ENCODE measurements at places on chromosomes 16 and 17. TPM values are rescaled to one million over a fixed set of nuclear protein-coding genes. Genes with fewer than 3 reads are reported as not detected.

The ITGB4 gene
- total RNA-seq: 18.9 TPM

The SLC9A5 gene
- 1.3 TPM for total RNA-seq

The KRT33B gene
- not detected for total RNA-seq

The CA5A gene
- total RNA-seq: not detected
